ENCODE measurements at places on chromosomes 4 and X.

DNA sequence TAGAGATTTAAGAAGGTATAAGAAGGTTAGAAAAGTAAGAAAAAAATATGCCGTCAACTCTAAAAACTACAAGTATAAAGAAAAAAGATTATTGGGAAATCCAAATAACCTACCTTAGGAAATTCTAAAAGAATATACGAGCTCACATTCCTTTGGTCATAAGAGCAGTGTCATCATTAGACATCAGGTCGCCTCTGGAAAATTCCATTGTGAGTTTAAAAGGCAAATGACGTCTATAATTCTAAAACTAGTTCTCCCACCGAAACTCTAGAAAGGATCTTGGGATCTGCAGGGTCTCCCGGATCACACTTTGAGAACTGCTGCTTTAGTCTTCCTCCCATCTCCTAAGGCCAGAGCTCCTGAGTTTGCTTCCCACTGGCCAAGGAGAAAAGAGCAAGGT is 518 bp upstream of the SAT1 start:
- DNase-seq, result no peak

DNA sequence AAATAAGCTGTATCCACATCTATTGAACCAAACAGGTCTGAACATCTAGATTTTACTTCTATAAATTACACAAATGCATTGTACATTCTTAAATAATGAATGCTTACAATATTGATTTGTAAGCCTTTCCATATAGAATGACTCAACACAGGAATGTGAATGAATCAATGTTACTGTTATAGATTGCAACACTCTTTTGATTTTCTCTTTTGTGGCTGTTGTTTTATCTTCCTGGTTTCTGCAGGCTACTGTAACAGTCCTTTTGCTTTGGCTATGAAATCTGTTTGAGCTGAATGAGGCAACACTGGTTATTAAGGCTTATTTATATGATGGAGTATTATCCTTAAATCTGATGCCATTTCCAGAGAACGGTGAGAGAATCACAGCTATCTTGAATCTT is 49.5 kb downstream of the GPR50 start:
- DNase-seq, result no peak

- DNase-seq, result peak; percentile 16
Measured at GRCh38 chr4:138007572-138007971, 234.6 kb downstream of the SLC7A11 start.

GRCh38 chr4:111512081-111512783 is 633.0 kb upstream of the FAM241A start:
- no peak for DNase-seq

- DNase-seq, result no peak
Measured at GRCh38 chrX:19799319-19800182, 87.8 kb downstream of the SH3KBP1 start.

GRCh38 chr4:3408793-3409330 is 32.9 kb upstream of the HGFAC start:
- DNase-seq, result no peak

DNA sequence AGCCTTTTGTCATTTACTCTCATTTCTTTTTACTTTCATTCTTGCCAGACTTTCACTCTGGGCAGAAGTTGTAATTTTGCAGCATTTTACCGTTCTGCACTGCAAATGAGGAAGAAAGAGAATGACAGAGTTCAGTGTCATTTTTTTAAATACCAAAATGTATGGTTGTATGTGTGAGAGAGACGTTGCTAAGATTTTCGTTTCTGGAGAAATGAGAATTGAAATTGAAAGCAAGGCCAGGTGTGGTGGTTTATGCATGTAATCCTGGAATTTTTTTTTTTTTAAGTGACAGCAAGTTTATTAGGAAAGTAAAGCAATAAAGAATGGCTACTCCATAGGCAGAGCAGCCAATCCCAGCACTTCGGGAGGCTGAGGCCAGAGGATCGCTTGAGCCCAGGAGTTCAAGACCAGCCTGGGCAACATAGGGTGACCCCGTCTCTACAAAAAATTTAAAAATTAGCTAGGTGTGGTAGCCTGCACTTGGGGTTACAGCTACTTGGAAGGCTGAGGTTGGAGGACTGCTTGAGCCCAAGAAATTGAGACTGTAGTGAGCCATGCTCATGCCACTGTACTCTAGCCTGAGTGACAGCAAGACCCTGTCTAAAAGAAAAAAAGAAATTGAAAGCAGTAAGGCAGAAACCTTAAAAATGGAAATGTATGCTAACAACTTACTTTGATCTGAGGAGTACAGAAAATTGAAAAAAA is 12.9 kb downstream of the DCK start:
- peak; percentile 64 for DNase-seq

DNA sequence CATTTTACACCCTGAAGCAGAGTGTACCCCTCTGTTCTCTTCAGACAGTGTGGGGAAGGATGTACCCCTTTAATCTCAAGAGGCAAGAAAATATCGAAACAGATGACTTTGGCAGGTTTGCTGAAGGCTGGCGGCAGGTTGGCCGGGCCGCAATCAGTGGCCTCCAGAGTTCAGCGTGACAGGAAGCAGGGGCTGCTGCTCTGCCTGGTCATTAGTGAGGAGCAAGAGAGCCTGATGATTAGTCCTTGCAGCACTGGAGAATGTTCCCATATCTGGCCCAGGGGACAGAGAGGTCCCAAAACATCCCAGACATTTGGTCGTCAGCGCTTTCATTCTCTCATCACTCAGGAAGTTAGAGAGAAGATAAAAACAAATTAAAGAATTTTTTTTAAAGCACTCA is 352.8 kb downstream of the SPRY1 start:
- no peak for DNase-seq

All from NAMALWA (cell line).